Endothelial cell (in vitro differentiated cells): ENCODE measurements at places on chromosomes 2 and 18. TPM values are rescaled to one million over a fixed set of nuclear protein-coding genes. Genes with fewer than 3 reads are reported as not detected.
A peak's percentile ranks its signal among the peaks of the same experiment; 100 is the strongest.

DNA sequence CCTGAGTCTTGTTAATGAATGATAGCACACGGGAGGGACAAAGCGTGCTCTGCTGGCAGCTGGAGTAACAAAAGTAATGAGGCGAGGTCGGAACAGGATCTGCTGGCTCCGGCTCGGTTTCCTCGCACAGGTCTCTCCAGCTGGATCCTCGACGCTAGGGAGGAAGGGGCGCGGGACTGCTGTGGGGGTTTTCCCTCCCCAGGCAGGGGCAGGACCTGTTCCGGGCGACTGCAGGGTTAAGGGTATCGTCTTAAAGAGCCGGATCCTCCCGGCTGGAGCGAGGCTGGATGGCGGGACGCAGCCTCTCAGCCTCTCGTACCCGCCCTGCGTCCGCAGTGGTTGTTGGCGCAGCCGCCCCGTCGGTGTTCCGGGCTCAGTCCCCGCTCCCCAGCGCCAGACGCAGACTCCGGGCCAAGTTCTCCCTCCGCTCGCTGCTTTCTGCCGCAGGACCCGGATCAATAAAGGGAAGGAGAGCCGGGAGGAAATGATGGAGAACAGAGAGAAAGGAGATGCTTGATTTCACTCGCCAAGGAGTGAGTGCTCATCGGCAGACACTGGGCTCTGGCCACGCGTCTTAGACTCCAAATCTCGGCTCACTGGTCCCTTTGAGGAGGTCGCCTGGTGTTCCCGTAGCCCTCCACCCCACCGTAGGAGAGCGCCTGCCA is 1.1 kb upstream of the LIPG start:
- peak; percentile 35 for DNase-seq

CLHC1 gene
- 20.2 TPM for total RNA-seq

SLC4A3 gene
- 2.1 TPM for total RNA-seq

DNA sequence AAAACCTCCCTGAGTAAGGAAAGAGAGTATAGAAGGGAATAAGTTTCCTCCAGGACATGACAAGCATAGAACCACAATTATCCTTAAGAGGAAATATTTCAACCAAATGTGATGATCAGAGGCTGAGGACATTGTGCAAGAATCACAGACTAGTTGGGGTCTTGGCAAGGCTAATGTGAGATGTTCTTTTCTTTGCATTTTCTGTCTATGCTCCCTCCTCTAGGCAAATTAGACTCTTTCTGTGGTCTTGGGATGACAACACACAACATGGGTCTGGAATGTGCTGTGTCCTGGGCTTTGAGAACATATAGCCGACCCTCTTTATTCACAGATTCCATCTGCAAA is 32.0 kb upstream of the IL1RL1 start:
- DNase-seq: no peak

DNA sequence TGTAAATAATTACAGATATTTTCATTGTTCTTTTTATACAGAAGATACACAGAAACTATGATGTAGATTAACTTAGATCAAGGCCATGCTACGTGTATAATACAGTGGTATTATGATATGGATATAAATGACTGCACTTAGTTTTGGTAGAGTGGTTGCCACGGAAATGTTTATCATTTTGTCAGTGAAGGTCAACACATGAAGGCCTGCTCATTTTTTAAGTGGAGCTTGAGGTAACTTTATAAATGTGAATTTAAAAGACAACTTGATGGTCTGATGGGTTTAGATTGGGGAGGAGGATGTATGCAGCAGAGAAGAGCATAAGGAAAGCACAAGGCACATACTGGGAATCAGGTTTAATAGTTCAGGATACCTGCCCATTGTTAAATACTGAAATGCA is 14.4 kb upstream of the BBS5 start:
- no peak for DNase-seq

DNA sequence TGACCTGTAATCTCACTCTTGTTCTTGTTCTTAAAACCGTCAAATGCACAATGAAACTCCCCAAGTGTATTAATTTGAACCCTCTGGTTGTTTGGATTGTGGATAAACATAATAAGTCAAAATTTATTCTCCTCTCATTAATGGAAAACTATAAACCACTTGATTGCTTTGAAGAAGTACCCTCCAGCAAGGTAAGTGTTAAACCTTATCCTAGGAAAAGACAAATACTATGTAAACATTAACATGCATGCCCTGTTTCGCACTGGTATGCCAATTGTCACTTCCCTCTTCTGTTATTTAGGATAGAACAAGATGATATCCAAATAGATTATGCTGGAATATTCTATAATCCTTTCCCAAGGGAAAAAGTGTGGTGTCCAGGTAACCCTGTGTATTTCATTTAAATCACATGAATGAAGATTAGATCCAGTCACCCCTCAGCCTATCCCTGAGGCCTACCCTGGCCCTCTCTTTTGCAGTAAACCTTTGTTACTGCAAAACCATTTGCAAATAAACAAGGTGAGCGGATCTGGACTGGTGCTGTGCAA is 1.3 kb downstream of the ADI1 start:
- DNase-seq: no peak

DNA sequence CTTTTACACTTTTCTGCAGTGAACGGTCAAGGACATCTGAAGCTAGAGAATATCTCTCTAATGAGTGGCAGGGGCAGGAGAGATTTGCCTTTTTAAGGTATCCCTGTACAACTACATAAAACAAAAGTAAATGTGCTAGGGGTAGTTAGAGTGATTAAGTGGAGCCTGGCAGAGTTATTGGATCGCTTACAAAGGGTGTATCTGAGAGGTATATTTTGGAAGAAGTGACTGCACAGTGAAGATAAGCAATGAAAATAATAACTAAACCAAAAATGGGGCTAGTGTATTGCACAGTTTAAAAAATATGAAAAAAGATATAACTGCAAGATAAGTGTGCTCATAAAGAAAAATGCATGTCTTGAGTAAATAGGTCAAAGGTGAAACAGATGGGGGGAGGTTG is 193.5 kb upstream of the EPC2 start:
- DNase-seq: no peak

STARD6 gene
- total RNA-seq: 0.54 TPM
